ENCODE measurements at places on chromosomes 4 and X.

GRCh38 chr4:155681886-155682285 lies 15.2 kb downstream of the GUCY1A1 start:
- no peak for DNase-seq

GRCh38 chr4:81359207-81359606 lies 112.5 kb downstream of the RASGEF1B start:
- DNase-seq: no peak

DNA sequence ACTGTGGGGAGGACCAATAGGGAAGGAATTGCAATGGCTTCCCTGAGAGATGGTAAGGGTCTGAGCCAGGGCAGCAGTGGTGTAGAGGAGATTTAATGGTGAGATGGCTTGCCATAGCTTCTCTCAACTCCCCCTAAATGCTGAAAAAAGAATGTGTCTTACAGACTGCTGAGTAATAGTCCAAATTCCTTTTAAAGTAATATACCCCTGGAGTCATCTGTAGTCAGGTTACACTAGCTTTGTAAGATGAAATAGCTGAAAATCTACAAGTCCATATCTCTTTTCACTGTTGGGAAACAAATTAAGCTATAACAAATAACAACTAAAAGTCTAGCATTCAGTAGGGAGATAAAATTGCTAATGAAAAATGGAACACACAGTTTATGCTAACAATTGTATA lies 33.5 kb downstream of the MAPK10 start:
- DNase-seq: no peak

GRCh38 chrX:20260885-20261284 lies 5.8 kb downstream of the RPS6KA3 start:
- DNase-seq: no peak

- DNase-seq: peak; percentile 85
Observed at GRCh38 chr4:184745831-184746795, 12.2 kb upstream of the CENPU start.

DNA sequence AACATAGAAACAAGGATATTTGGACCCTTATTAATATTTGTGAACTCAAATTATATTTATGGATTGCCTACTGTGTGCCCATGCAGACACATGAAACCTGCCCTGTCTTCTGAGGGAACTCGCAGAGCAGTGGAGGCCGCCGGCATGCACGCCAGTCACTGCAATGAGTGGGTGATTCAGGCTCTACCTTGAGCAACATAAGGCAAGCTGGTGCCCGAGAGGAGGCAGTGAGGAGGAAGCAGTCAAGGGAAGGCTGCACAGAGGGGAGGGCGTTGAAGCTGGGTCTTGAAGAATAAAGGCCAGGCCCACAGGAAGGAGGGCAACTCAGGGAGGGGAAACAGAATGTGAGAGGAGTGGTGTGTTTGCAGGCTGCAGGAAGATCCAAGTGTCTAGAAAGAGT lies 52.8 kb downstream of the PPEF2 start:
- no peak for DNase-seq

DNA sequence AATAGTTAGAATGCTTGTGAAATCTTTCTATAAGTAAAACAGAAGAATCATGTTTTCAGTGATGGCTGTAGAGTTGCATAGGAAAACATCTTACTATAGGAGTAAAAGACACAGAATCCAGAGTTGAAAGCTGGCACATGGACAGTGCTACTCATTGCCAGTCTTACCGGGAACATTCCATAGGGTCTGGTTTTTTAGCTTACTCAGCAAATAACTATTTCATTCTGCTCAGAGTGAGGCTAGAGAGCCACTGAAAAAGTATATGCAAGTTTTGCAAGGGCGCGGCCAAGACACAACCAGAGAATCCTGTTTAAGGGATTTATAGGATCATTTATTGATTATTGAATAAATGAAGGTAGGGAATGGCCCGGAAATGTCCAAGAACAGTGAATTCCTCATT lies 60.3 kb downstream of the MTHFD2L start:
- no peak for DNase-seq

- no peak for DNase-seq
Observed at GRCh38 chr4:169142391-169142790, 128.4 kb downstream of the SH3RF1 start.

GRCh38 chrX:101658661-101659491 lies 774 bp downstream of the ARMCX2 start:
- peak; percentile 31 for DNase-seq
